Nasal cavity respiratory epithelium epithelial cell of viscerocranial mucosa (primary cell): ENCODE measurements at places on chromosomes 7 and 10. TPM values are rescaled to one million over a fixed set of nuclear protein-coding genes. Genes with fewer than 3 reads are reported as not detected.

The CUBN gene
- under 0.01 and 0.71 TPM in 2 replicates for total RNA-seq

The CRHR2 gene
- not detected in 2 replicates for total RNA-seq

The GIMAP7 gene
- total RNA-seq: not detected in 2 replicates

The TMUB1 gene
- total RNA-seq: 14.7 and 22.9 TPM in 2 replicates

The HMX2 gene
- not detected in 2 replicates for total RNA-seq

The GSAP gene
- 12.2 and 14.0 TPM in 2 replicates for total RNA-seq

The CUL2 gene
- total RNA-seq: 28.7 and 56.3 TPM in 2 replicates

The PRXL2A gene
- total RNA-seq: 24.9 and 74.5 TPM in 2 replicates

The PGAM2 gene
- total RNA-seq: not detected in 2 replicates

The ATP5MK gene
- total RNA-seq: 96.7 and 130 TPM in 2 replicates

The CFAP69 gene
- 2.1 and 3.7 TPM in 2 replicates for total RNA-seq

The FERD3L gene
- total RNA-seq: not detected in 2 replicates

The MYL10 gene
- total RNA-seq: not detected in 2 replicates

The PRPS1L1 gene
- total RNA-seq: not detected in 2 replicates

The CPED1 gene
- total RNA-seq: 0.50 TPM in 1 of 2 replicates, not detected in the other
